ENCODE measurements at places on chromosomes 7 and 10.

- no peak for DNase-seq
These were observed 28.8 kb downstream of the CYP17A1 start for GRCh38 chr10:102808380-102808779.

GRCh38 chr10:89663144-89663543 is 18.1 kb upstream of the PANK1 start:
- no peak for DNase-seq

DNA sequence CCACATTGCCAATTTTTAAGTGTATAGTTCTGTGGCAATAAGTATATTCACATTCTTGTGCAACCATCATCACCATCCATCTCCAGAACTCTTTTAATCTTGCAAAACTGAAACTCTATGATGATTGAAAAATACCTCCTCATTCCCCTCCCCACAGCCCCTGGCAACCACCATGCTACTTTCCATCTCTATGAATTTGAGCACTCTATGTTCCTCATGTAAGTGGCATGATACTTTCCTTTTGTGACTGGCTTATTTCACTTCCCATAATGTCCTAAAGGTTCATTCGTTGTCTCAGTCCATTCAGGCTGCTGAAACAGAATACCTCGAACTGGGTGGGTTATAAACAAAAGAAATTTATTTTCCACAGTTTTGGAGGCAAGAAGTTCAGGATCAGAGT is 23.4 kb upstream of the EGR2 start:
- no peak for DNase-seq

- no peak for DNase-seq
These were observed 57.1 kb downstream of the AMPH start for GRCh38 chr7:38574086-38574485.

- DNase-seq = no peak
These were observed 363.0 kb downstream of the SH2D4B start for GRCh38 chr10:80900661-80901060.

- no peak for DNase-seq
These were observed 1.3 kb downstream of the ANKRD16 start for GRCh38 chr10:5888351-5888750.

DNA sequence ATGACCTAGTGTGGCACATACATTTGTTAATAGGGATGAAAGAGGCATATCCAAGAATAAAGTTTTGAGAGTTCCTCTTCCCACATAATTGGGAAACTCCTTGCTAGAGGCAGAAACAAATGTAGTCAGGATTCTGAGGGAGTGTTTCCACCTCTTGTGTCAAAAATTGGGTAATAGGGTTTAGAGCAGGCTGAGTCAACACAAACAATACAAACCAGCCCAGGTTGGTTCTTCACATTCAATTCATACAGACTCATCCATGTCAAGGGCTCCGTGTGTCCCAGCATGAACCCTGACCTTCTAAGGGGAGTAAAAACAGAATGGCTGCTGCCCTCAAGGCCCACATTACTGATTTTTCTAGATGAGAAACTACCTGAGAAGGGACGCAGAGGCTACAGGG is 75.3 kb downstream of the GLI3 start:
- DNase-seq = no peak

DNA sequence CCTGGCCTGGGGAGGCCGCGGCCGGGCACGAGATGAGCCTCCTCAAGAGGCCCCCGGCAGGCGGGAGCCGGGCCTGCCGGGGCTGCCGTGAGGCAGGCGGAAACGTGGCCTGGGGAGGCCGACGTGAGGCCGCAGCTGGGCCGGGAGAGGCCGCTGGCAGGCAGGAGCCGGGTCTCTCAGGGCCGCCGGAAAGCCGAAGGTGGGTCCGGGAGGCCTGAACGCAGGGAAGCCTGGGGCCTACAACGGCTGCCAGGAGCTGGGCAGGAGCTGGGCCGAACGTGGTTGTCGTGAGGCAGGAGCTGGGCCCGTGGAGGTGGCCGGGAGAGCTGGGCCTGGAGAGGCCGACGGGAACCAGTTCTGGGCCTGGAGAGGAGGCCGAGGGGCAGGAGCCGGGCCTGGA is 171.9 kb downstream of the TPST1 start:
- no peak for DNase-seq

DNA sequence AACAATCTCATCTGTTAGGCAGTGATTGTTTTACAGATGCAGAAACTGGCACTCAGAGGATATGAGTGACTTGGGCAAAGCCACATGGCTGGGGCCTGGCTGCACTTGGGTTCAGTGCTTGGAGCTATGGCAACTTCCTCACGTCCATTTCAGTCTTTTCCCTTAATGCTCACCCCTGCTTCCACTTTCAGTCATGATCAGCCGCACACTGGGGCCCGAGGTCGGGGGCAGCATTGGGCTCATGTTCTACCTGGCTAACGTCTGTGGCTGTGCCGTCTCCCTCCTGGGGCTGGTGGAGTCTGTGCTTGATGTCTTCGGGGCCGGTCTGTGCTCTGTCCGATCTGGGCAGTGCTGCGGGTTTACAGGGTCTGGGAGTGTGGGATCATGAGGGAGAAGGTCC is 3.0 kb downstream of the SLC12A9 start:
- DNase-seq = no peak

DNA sequence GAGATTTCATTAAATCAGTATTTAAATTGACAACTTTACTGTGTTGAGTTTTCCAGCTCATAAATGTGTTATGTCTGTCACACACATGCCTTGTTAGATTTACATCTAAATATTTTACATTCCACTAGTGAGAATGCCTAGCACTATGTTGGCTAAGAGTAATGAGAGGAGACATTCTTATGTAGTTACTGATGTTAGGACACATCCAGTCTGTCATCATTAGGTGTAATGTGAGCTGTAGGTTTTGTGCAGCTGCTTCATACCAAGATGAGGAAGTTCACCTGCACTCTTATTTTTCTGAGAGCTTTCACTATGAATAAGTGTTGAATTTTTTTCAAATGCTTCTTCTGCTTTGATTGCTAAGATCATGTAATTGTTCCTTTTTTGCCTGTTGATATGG is 218.0 kb upstream of the IGFBP3 start:
- no peak for DNase-seq

- no peak for DNase-seq
These were observed 163.8 kb downstream of the RNF133 start for GRCh38 chr7:122535086-122535485.

DNA sequence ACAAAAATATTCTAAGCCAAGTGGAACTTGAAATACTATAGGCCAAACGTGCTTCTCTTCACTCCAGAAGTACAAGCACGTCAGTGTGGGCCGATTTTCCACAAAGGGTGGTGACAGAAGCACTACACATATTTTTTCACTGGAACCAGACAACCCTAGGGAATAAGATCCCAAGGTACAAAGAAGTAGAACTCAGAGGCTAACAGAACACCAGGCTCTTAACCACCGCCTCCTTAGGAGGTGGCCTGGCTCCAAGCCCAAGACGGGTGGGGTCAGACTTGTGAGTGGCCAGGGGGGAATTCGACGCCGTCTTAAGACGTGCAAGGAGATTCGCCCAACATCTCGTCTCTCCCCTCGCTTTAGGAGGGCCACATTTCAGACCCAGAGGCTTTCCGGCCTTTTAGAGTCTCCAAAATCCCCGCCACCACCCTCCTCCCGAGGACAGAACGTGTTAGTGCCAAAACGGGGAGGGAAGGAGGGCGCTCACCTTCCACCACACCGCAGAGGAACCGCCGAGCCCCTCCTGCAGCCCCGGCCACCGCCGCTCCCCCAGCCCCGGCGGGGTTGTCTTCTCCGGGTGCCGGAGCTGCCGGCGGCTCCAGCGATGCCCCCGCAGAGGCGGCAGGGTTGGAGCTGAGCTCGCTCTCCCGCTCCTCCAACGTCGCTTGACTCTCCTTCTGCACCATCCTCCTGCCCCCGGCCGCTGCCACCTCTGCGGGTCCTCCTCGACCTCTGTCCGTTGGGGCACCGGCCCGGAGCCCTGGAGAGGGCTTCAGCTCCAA is 716 bp downstream of the OGA start:
- no peak for DNase-seq

DNA sequence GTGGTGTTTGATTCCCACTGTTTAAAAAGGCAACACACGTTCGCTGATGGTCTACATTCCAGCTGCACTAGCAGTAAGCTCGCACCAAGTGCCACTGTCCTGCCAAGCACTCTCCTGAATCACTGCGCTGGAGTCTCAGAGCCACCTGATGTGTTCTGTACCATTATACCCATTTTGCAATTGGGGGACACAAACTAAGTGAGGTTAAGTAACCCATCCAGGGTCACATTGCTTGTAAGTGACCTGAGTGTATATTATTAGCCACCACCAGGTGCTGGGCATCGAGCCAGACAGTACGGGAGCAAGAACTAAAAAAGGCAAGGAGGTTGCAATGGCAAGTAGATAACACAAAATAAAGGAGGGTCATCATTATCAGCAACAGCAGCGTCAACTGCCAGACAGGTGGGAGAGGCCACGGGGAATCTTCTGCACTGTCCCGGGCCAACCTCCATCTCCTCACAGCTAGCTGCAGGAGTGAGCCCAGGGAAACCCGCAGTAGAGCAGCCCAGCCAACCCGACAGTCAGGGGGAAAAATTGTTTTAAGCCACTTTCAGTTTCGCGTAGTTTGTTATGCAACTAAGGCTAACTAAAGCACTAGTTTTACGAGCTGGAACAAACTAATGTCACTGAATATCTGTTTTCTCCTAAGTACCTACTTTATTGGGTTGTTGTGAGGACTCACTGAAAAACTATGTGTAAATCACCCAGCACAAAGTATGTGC is 712 bp upstream of the CPVL start:
- DNase-seq = no peak

DNA sequence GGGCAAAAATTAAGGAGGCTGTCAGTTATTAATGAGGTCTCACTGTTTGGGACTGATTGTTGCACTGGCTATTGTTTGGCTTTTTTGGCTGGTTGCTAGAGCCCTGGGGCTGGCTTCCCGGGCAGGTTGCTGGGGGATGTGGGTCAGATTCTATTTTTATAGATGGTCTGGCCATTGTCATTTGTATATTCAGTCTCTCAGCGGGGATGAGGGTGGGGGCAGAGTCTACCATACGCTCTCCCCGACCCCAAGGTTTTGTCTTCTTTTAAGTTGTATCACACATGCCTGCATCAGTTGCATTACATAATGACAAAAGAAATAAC is 84.3 kb upstream of the GRB10 start:
- no peak for DNase-seq

- no peak for DNase-seq
These were observed 14.1 kb upstream of the DDIT4 start for GRCh38 chr10:72259491-72260238.

- DNase-seq = no peak
These were observed 186.8 kb downstream of the CUX1 start for GRCh38 chr7:102004229-102004628.

DNA sequence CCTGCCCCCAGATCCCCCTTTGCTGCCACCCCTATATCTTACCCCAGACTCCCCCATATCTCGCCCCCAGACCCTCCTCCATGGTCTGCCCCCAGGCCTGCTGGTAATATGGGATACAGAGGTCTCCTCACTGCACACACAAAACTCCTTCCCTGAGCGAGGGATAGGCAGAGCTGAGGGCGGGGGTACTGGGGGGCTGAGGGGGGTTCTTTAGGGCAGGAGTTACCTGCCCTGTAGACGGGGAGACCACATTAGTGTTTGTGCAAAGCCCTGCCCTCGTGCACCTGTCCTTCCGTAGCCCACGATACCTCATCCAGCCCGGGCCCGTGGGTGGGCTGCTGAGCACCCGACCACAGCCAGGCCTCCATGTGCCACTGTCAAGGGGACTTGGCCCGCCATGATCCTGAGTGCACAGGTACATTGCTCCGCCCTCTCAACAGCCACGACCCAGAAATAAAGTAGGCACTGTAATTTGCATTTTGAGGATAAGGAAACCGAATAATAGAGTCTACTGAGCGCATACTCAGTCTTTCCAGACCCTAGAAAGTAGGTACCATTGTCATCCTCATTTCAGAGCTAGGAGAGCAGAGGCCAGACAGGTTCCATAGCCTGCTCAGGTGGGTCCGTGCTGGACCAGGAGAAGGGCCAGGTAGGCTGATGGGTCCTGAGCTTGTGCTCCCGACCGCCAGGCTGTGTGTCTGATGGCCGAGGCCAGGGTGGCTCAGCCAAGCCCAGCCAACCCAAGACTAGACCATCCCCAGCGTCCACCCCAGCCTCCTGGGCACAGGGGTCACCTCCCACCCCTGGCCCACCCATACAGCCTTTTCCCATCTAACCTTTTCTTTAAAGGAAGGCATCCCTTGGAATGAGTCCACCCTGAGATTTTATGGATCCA is 115.2 kb downstream of the LHPP start:
- no peak for DNase-seq

DNA sequence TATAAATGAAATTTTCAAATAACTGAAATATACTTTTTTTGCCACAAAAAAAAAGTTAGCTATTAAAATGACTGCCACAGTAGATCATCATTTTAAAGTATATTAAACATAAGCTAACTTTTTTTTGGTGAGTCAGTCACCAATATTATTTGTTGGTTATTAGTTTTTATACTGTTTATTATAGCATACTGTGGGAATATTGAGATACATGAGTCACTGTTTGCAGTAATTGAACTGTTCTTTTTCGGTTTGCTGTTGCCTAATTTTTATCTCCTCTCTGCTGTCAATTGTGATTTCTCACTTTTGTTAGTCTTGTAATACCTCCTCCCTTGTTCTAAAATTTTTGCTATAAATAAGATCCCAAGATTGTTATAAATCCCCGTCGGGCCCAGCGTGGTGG is 45.7 kb downstream of the BTAF1 start:
- no peak for DNase-seq

DNA sequence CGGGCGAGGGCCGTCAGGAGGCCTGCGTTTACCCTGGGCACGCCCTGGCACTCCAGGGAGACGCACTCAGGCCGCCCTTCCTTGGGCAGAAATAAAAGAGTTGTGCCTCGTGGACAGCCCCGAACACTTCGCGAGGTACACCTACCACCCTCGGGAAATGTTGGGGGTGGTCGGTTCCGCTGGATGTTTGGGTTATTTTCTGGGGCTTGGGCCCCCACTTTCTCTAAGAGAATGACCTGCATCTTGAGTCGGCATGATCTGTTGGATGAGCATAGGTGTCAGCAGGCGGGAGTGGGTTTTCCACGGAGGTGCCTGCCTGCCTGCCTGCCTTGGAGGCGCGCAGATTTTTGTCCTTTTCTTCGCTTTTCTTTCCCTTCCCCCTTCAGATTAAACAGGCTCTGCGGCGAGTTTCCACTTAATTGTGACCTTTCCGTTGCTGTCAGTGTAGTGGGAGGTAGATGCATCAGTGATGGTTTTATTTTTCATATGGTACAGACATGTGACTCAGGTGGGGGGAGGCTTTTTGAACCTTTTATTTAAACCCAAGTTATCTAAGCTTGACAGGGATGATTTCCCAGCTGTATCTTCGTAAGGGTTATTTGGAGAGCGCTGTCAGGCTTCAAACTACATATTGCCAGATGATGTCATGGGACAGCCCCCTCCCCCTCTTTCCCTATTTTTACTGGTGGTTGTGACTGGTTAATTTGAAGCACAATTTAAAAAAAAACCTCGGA is 661 bp downstream of the HECTD2 start:
- DNase-seq = no peak

- no peak for DNase-seq
These were observed 432.6 kb downstream of the TNS3 start for GRCh38 chr7:47149208-47149839.

GRCh38 chr10:74021248-74022055 is 23.5 kb downstream of the VCL start:
- DNase-seq = no peak

Measured in stimulated activated CD4-positive, alpha-beta T cell treated with anti-CD3 and anti-CD28 coated beads, Interleukin-12 subunit alpha, Interleukin-12 subunit beta, amount 100 ng/mL, for 48 hours (primary cell).